Activated T-cell treated with anti-CD3 and anti-CD28 coated beads, Interleukin-2, amount 50 U/mL, for 24 hours (primary cell): ENCODE measurements at places on chromosomes 11 and 22.

DNA sequence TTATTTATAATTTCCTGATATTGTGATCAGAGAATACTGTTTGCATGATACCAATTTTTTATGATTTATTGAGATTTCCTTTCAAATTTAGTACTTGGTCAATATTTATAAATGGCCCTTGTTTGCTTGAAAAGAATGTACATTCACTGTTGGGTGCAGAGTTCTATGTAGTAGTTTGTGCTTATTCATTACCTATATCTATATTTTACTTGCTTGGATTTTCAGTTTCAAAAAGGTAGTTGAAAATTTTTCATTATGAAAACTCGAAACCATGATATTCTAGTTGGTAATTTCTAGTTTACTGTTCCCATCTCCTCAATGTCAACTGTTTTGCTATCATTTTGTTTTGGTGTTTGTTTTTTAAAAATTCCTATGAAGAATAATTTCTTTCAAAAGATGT lies 155.7 kb downstream of the AASDHPPT start:
- no peak overlapping the region for H3K27ac ChIP-seq
- H3K4me1 ChIP-seq = no peaks in the 10 kb centered on the region
- no peaks in the 10 kb centered on the region for H3K36me3 ChIP-seq
- H3K27me3 ChIP-seq = no peaks in the 10 kb centered on the region

GRCh38 chr22:24186352-24186740 lies 5.1 kb downstream of the SUSD2 start:
- DNase-seq = no peak
- H3K4me1 ChIP-seq = no peaks in the 10 kb centered on the region
- H3K36me3 ChIP-seq = peaks cover 11% of the 10 kb centered on the region
- H3K27ac ChIP-seq = no peak overlapping the region
- no peaks in the 10 kb centered on the region for H3K27me3 ChIP-seq
- H3K4me3 ChIP-seq = no peak overlapping the region

GRCh38 chr11:128498721-128499245 lies 88.6 kb downstream of the ETS1 start:
- DNase-seq = no peak
- H3K4me1 ChIP-seq = peaks cover 96% of the 10 kb centered on the region
- H3K27ac ChIP-seq = peak overlapping the region; percentile 99
- H3K27me3 ChIP-seq = no peaks in the 10 kb centered on the region
- H3K4me3 ChIP-seq = peak overlapping the region; percentile 79

DNA sequence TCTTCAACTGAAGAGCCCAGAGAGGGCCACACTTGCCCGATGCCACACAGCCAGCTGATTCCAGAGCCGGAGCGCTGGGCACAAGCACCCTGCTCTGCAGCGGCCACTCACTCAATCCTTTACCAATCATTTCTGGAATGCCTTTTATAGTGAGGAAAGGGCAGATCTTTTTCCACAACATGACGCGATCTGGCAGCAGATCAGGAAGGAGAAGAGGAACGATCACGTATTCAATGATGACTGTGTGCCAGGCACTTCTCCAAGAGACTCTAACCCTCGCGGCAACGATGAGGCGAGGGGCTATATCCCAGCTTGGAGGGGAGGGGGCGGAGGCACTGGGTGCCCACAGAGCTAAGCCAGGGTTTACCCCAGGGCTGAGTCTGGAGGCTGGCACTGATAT lies 56.3 kb upstream of the TCF20 start:
- no peak for DNase-seq
- H3K27me3 ChIP-seq = no peaks in the 10 kb centered on the region
- H3K27ac ChIP-seq = no peak overlapping the region
- H3K4me1 ChIP-seq = peaks cover 52% of the 10 kb centered on the region
- no peak overlapping the region for H3K4me3 ChIP-seq

DNA sequence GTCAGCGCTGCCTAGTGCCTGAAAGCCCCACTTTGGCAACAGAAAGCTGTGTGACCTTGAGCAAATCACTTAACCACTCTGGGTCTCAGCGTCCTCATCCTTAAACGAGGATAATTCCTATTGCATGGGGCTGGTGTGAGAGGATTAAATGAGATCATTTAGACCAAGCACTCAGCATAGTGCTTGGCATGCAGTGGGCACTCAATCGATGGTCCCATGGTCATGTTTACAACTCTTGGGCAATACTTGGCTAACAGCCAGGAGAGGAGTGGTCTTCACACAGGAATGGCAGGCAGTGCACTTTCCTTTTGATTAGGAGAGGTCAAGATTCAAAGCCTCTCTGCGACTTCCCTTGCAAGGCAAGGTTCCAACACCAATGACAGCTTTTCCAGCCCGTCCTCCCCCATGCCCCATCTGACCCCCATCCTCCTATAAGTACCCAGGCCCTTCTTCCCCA lies 14.1 kb downstream of the TNKS1BP1 start:
- peaks cover 18% of the 10 kb centered on the region for H3K4me1 ChIP-seq
- H3K4me3 ChIP-seq = peak overlapping the region; percentile 43
- no peak for DNase-seq
- H3K27ac ChIP-seq = no peak overlapping the region

GRCh38 chr22:29031227-29032011 lies 30.2 kb downstream of the C22orf31 start:
- H3K4me1 ChIP-seq = peaks cover 16% of the 10 kb centered on the region
- no peak overlapping the region for H3K4me3 ChIP-seq
- no peak for DNase-seq

DNA sequence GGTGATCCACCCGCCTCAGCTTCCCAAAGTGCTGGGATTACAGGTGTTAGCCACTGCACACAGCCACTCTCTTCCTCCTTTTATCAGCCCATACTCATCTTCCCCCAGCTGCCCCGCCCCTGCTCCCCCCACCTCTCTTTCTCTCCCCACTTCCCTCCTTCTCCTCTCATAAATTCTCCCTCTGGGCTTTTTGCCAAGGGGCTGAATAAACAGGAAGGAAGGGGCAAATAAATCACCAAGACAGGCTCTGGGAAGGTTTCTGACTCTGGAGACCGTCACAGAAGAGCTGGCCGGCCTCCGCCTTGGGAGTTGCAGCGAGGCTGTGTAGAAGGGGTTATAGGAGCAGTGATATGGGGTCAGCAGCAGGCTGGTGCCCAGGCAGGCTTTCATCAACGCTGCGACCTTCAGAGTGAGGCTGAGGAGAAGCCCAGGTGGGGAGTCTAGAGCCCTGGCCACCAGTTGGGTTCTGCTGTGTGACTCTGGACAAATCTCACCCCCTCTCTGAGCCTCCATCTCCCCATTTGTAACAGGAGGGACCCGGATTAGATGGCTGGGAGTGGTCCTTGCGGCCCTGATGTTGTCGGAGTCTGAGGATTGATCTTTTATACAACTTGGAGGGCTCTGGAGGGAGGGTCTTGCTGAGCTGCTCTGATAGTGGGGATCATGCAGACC lies 62.6 kb upstream of the RASD2 start:
- peaks cover 69% of the 10 kb centered on the region for H3K27me3 ChIP-seq
- no peak overlapping the region for H3K4me3 ChIP-seq
- peaks cover 3% of the 10 kb centered on the region for H3K4me1 ChIP-seq
- no peak for DNase-seq
- H3K27ac ChIP-seq = no peak overlapping the region

DNA sequence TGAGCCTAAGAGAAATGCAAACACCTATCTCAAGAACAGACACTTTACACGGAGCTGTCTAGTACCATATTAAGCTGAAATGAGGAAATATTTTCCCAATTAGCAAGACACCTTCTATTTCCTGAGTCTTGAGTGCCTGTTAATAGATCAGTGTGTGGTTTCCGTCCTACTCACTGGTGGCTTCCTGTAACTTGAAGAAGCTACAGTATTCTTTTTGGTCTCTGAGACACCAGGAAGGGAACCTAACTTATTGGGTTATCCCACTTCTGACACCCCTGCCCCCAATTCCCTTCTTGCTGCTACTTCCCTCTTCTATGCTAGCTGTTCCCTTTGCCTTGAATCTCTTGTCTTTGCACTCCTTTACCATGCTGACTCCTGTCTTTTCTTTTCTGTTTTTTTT lies 92.7 kb downstream of the FDX1 start:
- DNase-seq = no peak
- no peaks in the 10 kb centered on the region for H3K36me3 ChIP-seq
- peaks cover 3% of the 10 kb centered on the region for H3K4me1 ChIP-seq
- no peak overlapping the region for H3K27ac ChIP-seq
- H3K4me3 ChIP-seq = no peak overlapping the region
